ENCODE measurements at places on chromosomes 7 and 10.

DNA sequence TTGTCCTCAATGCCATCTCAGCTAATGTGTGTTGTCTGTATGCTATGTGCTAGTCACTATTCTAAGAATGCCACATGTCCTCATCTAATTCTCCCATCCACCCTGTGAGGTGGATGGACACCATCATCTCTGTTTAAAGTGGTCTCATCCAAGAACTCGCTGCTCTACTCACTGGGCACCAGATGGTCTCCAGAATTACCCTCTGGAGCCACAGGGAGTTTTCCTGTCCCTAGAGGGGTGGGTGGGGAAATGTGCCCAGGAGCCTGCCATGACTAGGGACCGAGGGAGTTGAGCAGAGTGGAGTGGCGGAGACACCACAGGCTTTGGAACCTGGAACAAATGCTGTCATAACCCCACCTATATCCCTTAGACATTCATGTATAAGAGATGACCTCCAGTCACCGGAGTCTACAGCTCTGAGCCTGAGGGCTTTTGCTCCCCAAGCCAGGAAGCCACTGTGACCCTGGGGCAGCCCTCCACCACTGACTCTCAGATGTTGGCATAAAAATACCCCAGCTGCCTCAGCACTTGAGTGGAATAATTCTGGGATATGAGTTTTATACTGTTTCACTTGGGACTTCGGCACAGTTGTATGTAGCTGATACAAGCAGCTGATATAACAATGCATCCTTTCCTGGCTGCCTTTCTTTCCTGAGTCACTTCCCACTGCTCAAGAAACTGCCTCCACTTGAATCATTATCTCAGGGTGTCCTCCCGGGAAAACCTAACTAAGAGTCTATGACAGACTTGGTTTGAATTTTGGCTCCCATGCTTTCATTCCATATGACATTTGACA is 61.5 kb upstream of the RAPGEF5 start:
- no peak for DNase-seq

- no peak for DNase-seq
Measured at GRCh38 chr10:11875494-11876281, 52.5 kb downstream of the PROSER2 start.

DNA sequence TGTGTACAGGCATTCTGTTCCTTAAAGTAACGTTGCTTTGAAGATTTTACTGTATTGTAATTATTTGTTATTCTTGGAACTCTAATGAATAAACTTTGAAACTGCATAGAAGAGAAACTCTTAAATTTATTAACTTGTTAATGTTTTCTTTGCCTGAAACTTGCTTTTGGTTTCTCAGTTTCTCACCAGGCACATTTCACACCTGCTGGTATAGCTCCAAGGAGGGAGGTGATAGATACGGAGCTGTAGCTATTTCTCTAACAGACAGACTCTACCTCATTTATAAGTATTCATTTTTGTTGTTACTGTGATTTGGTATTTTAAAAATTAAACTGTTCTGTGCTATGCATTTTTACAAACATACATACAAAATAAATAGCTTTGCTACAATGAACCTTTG is 32.7 kb downstream of the R3HCC1L start:
- no peak for DNase-seq

DNA sequence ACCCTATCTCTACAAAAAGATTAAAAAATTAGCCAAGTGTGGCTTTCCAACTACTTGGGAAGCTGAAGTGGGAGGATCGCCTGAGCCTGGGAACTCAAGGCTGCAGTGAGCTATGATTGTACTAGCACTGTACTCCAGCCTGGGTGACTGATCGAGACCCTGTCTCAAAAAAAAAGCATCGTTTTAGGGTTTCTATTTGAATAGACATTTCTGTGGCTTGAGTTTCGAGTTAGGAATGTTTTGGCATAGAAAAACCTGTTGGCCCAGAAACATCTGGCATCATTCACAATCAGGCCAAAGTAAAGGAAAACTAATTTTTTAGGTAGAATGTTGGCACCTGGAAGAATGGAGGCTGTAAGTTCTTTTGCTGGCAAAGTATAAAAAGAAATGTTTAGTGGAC is 72.4 kb downstream of the AUTS2 start:
- DNase-seq = no peak

DNA sequence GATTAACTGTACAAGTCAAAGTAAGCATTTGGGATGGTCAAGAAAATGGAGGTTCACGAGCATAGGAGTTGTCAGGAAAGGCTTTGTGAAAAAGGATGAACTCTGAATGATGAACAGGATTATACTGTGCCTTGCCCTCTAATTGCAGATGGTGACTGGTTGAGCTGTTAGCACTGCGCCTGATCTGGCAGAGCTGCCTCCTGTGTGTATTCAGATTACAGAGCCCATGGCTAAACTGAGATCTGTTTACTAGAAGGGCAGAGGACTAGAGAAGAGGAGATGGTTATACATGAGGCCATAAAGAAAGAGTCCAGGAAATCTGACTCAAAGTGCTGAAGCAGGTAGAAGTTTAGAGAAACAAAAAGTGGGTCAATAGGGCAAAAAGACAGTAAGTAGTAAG is 29.7 kb downstream of the LRRC72 start:
- DNase-seq = no peak

DNA sequence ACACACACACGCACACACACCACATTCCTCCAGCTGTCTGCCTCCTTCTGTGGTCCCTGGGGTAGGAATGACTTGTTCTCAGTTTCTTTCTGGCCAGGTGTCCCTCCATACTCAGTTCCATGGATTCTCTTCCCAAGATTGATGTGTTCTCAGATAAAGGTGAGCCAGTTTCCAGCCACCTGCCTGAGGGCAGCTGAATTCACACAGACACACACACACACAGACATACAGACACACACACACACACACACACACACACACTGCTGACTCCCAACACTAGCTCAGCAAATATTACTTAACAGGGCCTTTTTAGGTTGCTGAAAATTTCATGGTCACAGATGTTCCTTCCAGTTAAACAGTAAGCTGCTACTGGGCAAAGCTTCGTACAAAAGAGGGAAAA is 45.4 kb upstream of the GDF10 start:
- DNase-seq = no peak

- no peak for DNase-seq
Measured at GRCh38 chr7:123724817-123725253, 24.0 kb downstream of the WASL start.

DNA sequence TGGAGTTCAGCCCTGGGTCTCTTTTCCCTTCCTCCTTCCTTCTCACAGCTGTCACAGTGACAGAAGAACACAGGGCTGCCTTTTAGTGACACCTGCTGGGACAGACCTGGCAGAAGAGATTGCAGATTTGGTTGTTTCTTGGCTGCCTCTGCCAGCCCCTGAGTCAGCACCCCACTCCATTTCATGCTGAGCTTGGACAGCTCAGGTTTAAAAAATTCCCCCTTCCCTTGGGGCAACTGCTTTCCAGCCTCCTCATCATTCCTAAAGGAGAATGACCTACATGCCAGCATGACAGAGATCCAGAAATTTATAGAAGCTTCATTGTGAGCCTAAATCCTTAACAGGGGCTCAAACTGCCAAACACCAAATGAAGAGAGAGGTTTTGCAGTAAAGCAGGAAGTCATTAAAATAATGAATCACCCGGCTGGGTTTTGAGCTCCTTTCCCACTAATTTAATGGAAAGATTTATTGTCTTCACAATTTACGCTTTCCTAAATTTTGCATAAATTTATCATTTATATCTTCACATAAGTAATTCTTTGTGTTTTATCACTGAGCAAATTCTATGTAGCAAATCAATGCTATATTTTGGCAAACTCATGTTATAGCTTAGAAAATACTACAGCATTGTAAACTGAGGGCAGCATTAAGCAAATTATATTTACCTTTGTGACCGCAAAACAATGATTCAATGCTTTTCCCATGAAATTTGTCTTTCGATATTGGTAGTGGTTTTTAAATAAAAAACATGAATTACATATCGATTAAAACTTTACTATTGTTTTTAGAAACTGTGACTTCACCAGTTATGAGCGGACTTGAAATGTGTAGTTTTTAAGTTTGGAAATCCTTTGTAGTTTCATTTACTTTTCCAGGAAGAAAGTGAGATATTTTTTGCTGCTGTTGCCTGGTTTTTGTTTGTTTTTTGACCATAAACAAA is 399.5 kb upstream of the ANKRD30A start:
- DNase-seq = peak; percentile 32

DNA sequence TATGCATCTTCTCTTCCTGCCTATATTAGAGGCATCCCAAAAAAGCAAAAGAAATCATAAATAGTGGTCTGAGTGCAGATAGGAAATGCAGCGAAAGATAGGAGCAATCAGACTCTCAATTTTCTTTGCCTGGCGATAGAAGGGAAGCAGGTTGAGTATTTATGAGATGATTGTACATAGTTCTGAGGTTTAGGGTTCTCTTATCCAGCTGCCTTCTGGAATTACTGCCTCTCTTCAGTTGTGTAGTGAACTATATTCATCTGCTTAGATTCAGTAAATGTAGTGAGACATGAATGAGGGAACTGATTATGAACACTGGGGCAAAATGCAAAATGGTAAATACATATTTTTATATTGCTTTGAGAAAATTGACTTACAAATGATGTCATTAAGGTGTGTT is 93.0 kb upstream of the CYP26C1 start:
- no peak for DNase-seq

- no peak for DNase-seq
Measured at GRCh38 chr10:22607261-22607660, 107.1 kb downstream of the PIP4K2A start.

DNA sequence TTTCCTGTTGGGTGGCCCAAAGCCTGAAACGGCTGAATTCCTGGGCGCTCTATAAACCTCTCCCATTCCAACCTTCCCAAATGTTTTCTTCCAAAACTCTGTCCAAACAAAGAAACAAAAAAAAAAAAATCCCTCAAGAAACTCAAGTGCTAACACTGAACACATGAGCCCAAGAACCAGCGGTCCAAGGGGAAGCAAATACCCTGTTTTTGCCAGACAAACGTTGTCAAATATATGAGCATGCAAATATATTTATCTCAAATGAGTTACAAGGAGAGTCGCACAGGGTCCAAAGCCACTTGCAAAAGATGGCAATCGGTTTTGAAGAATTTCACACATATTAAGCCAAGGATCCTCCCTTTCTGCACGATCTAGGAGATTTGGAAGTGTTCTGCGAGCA is 23.3 kb upstream of the EMX2 start:
- no peak for DNase-seq

DNA sequence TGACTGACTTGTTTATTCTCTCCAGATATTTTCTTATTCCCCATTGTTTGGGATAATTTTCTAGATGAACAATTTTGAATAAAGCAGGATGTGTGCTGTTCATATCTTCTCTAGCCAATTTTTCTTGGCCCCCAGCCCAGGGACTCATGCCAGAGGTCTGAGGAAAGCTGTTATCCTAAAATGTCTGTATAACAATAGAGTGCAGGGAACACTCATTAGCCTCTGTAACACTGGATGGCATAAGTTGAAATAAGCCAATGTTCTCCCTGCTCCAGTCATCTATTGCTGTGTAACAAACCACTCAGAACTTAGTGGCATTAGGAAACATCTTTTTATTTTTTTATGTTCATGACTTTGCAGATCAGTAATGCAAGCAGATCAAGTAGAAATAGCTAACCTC is 121.7 kb upstream of the TRIM24 start:
- peak; percentile 85 for DNase-seq

DNA sequence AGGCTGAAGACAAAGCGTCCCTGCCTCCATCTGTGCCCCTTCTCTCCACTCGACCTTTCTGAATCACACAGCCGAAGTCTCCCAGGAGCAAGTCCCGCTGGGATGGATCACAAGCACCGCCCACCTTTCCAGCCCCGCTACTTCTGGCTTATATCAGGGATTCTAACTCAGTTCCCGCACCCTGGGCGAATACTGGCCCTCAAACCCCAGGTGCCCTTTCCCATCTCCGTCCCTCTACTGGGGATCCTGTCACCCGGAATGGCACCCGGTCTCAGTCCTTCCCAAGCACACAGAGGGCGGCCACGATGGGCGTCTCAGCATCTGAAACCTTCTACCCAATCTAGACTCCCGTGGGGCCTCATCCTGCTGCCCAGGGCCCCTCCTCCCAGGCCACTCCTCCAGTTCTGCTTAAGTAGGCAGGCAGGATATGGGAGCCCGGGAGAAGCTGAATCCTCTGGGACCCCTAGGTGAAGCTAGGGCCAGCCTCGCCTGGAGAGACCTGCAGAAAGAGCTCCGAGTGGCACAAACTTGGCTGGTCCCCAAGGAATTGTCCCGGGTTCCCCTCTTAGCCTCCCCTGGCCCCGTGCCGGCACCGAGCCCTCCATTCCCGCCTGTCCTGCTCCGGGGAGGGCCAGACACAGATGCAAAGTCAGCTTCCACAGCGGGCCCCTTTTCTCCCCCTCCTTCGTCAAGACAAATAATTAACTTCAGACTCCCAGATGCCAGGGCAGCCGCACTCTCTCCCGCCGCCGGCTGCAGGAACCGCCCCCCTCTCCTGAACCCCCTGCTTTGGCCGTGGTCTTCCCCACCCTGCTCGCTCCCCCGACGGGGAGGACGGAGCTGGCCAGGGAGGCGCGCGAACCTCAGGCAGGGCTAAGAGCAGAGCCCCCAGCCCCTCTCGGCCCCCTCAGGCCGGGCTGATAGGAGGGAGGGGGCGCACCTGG is 612 bp downstream of the KCP start:
- DNase-seq = no peak

GRCh38 chr7:106660862-106661720 is at the start of gene CCDC71L:
TSS of gene CCDC71L (minus strand) at chr7:106661158. CDS start at chr7:106660896, 262 bp downstream.
- DNase-seq = peak; percentile 95

DNA sequence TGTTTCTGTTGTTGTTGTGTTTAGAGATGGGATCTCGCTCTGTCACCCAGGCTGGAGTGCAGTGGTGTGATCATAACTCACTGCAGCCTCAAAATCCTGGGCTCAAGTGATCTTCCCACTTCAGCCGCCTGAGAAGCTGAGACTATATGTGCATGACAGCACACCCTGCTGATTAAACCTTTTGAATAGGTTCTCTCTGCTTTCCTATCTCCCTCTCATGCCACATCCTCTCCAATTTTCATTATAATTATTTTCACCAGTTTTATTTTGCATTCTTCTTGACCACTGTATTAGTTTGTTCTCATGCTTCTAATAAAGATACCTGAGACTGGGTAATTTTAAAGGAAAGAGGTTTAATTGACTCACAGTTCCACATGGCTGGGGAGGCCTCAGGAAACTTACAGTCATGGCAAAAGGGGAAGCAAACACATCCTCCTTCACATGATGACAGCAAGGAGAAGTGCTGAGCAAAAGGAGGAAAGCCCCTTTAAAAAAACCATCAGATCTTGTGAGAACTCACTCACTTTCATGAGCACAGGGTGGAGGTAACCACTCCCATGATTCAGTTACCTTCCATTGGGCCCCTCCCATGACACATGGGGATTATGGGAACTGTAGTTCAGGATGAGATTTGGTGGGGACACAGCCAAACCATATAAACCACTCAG is 12.9 kb downstream of the AGK start:
- no peak for DNase-seq

DNA sequence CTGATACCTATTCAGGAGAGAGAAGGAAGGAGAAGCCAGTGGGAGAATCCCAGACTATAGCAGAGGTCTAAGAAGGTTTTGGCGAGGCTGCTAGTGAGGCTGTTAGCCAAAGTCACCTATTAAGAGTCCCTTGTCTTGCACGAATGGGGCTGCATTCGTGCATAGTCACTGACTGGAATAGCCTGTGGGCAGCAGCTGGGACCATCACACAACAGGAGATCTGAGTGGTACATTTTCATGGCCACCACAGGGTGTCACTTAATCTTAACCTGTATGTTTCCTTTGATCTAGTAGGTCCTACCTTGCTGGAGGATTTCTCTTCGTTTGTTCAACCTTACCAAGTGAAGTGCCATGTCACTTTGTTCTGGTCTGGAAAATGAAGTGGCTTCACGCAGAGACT is 319.9 kb downstream of the BMPER start:
- no peak for DNase-seq

All from NCI-H1105 (cell line).